ENCODE measurements at places on chromosomes 1 and 21.

DNA sequence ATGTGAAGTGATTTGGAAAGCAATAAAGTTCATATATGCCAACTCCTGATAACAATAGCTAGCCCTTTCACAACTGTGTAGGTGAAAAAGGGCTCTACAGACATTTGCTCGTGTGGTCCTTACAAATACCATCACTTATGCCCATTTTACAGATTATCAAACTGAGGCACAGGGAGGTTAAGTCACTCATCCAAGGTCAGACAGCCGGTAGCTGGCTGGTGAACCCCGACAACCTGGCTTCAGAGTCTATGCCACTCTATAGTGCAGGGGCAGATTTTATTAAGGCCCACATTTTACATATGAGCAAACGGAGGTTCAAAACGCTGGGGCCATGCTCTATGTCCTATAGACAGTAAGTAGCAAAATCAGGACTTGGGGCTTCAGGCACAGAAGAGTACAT lies 280.5 kb downstream of the RRAGC start:
- DNase-seq, result no peak

GRCh38 chr1:56374026-56374974 lies 205.1 kb downstream of the PLPP3 start:
- no peak for DNase-seq

DNA sequence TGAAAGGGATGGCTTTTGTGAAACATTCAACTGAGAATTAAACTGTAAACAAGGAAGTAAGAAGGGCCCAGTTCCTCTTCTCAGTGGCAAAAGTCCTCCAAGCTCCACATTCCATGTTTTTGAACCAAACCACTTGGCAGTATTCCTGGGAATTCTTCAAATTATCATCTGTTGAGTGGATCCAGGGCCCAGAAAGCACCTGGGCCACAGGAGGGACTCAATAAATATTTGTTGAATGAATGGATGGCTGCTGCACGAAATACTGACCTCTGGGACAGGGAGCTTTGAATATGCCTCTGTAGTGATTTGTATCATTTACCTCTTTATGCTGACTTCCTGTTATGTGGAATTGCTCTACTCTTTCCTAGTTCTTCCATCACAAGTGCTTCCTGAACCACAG lies 4.7 kb downstream of the SLC35F3 start:
- no peak for DNase-seq

- DNase-seq, result no peak
These were observed 18.1 kb downstream of the CYP4B1 start for GRCh38 chr1:46816930-46817329.

DNA sequence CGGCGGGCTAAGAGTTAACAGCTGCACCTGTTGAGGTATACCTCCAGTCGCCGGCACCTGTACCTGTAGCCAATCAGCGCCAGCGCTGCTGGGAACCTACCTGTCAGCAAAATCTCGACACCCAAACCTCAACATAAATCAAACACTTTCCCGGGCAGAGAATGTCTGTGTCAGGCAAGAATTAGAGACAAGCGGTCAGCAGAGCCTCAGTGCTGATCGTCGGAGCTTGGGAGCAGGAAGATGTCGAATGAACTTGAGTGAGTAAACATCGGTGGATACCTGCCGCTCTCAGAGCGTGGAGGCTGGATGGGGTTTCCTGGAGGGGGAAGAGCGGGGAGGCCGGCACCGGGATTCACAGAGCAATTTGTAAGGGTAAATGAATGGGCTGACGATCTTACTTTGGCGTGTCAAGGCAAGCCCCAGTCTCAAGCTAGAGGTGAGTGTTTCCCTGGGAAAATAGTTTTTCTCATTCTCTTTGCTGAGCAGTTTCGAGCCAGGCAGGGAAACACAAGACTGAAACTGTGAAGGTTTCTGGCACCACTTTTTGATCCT lies at the start of gene GRHL3:
Gene GRHL3, plus strand, starts transcription at position 46 of the 552 bp plus-strand sequence. Its CDS starts 195 bp downstream, at position 241.
- DNase-seq, result no peak

DNA sequence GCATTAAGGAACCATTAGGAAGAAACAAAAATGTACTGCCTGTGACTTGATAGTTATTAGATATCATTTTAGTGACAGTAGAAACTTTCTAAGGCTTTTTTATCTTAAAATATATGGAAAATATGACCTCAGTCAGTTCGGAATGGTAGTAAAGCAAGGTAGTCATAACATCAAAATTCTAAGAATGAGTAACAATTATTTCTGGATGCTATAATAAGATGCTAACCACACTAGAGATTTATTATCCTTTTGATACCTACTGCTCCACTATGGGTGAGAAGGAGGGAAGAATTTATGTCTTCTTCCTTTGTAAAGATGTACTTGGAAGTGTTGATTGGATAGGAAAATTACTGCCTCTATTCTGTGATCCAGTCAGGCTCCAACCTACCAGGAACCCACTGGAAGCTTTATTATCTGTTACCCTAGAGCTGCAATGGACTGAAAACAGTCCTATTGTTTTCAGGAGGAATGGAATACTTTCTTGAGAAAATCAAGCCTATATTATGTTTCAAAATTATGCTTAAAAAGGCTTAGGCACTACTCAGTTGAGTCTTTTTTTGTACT lies 8.8 kb downstream of the FMN2 start:
- peak; percentile 74 for DNase-seq

DNA sequence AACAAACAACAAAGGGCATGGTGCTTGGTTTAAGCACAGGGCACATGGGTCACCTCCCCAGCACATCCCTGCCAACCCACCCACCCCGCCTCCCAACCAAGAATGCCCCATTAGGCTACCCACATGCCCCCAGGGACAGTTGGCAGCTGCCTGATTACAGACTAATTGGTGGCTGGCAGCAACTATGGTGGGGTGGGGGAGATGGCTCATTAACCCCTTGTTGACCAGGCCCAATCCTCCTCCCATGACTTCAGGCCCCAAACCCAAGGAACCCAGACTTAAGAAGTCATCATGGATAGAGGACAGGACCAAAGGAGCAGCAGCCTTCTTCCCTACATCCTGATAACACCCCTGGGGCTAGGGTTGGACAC lies 1.3 kb downstream of the RIMS3 start:
- DNase-seq, result no peak

GRCh38 chr1:26234644-26235370 lies 807 bp downstream of the CEP85 start:
- DNase-seq, result no peak

GRCh38 chr1:58996341-58997059 lies 212.7 kb upstream of the JUN start:
- DNase-seq, result no peak

DNA sequence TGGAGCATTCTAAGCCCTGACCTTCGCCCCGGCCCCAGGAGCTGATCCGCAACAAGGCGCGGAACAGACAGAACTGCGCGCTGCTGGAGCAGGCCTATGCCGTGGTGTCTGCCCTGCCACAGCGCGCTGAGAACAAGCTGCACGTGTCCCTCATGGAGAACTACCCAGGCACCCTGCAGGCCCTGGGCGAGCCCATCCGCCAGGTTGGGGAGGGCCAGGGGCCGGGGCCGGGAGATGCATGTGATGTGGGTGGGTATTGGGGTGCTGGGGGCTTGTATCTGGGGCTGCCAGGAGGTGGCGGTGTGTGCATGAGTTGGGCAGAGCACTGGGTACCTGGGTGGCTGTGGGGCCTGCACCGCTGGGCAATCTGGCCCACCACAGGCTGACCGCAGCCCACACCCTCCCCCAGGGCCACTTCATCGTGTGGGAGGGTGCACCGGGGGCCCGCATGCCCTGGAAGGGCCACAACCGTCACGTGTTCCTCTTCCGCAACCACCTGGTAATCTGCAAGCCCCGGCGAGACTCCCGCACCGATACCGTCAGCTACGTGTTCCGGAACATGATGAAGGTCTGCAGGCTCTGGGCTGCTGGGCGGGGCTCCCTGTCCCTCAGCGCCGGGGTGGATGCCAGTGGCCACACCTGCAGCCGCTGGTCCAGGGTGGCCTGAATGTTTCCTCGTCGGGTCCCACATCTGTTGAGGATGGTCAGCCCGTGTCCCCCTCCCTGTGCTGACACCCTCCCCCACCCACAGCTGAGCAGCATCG lies 65.8 kb downstream of the TRIM11 start:
- DNase-seq, result no peak
